Activated CD4-positive, alpha-beta T cell treated with anti-CD3 and anti-CD28 coated beads, Interleukin-2, amount 10 ng/mL, durations not matched to agents 24 days and 14 days (primary cell): ENCODE measurements at places on chromosomes 5 and 9. TPM values are rescaled to one million over a fixed set of nuclear protein-coding genes. Genes with fewer than 3 reads are reported as not detected.

Gene IL6ST
- total RNA-seq, result 65.1 and 68.2 TPM in 2 replicates

Gene PDE8B
- total RNA-seq, result 0.17 and 0.19 TPM in 2 replicates

Gene RACK1
- total RNA-seq, result 2,172 and 2,196 TPM in 2 replicates

Gene NUTM2F
- total RNA-seq, result not detected in 2 replicates

Gene ISL1
- not detected in 2 replicates for total RNA-seq

Gene PLEKHG4B
- not detected in 2 replicates for total RNA-seq

Gene GPR151
- total RNA-seq, result not detected in 2 replicates

Gene SOX30
- 0.19 TPM in 1 of 2 replicates, not detected in the other for total RNA-seq

Gene GZMA
- 87.6 and 91.2 TPM in 2 replicates for total RNA-seq

Gene ADGRD2
- total RNA-seq, result not detected in 2 replicates

Gene POU5F2
- total RNA-seq, result 1.1 TPM in 2 replicates

Gene HAVCR2
- 70.0 and 73.1 TPM in 2 replicates for total RNA-seq

Gene FSTL4
- total RNA-seq, result 0.42 TPM in 1 of 2 replicates, not detected in the other

Gene BRIX1
- total RNA-seq, result 120 and 128 TPM in 2 replicates

Gene CCDC112
- 0.31 and 0.49 TPM in 2 replicates for total RNA-seq

Gene PCDHGA7
- 0.05 and 0.23 TPM in 2 replicates for total RNA-seq

Gene FAM78A
- 51.6 and 55.1 TPM in 2 replicates for total RNA-seq

Gene HSD17B3
- total RNA-seq, result not detected in 2 replicates

Gene CCDC192
- not detected in 2 replicates for total RNA-seq

Gene TAS2R1
- not detected in 2 replicates for total RNA-seq

Gene CRAT
- 8.6 and 11.4 TPM in 2 replicates for total RNA-seq

Gene MYMK
- total RNA-seq, result not detected in 2 replicates

Gene JMY
- total RNA-seq, result 4.5 and 5.6 TPM in 2 replicates

Gene SH3PXD2B
- 0.16 and 0.19 TPM in 2 replicates for total RNA-seq

Gene KIF4B
- 0.07 TPM in 1 of 2 replicates, not detected in the other for total RNA-seq

Gene BTNL8
- 0.21 TPM in 1 of 2 replicates, not detected in the other for total RNA-seq

Gene PNPLA7
- 1.2 and 1.7 TPM in 2 replicates for total RNA-seq

Gene GABRB2
- not detected in 2 replicates for total RNA-seq

Gene SUSD1
- total RNA-seq, result 3.4 and 4.8 TPM in 2 replicates

Gene ABLIM3
- total RNA-seq, result not detected in 2 replicates

Gene OSMR
- not detected in 2 replicates for total RNA-seq
